HL-60 (cell line): ENCODE measurements at places on chromosomes 7 and 10.

- no peak for DNase-seq
Measured at GRCh38 chr10:52474265-52474664, 160.2 kb downstream of the DKK1 start.

- no peak for DNase-seq
Measured at GRCh38 chr7:137850972-137851945, 4.5 kb upstream of the DGKI start.

DNA sequence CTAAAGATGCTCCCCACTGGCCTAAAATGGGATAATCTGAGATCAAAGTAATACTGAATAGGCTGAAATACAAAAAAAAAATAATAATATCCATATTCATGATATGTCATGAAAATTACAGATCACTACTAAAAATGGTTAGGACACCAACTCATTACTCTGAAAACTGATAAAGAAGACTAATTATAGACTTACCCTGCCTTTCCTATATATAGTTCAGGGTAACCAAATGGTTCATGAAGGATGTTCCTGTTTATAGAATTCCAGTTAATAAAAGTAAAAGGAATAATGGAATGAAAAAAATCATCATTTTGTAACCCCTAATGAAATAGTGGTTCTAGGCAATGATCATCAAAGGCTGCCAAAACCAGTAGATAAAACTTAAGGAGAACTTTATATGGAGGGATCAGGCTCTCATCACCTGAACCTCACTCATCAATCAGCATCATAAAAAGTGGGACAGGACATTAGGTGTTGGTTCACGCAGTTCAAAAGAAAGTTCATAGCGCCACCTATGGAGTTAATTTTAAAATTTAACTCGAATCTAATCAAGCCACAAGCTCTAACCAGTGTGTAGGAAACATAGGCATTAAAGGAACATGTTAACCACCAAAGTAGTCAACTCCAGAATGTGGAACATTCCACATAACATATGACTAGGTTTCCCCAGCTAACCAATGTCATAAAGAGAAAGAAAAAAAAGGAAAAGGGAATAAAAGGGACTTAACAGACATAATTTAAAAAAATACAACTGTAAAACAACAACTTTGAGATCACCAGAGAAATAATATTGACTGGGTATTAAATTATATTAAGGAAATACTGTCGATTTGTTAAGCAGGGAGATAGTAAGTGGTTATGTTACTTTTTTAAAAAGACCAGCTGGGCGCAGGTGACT is 35.7 kb downstream of the P4HA1 start:
- no peak for DNase-seq

DNA sequence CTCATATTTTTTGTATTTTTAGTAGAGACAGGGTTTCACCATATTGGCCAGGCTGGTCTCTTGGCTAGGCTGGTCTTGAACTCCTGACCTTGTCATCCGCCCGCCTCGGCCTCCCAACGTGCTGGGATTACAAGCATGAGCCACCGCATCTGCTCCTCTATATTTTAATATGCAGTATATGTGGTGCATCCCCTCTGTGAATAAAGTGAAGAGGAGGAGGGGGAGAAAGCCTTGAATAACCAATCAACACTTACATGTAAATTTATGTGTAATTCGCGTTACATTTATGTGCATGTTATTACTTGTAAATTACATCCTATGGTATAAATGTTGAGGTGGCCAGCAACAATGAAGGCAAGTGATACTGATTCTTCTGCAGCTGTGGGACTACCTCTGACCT is 309.9 kb downstream of the CCDC3 start:
- DNase-seq, result no peak

DNA sequence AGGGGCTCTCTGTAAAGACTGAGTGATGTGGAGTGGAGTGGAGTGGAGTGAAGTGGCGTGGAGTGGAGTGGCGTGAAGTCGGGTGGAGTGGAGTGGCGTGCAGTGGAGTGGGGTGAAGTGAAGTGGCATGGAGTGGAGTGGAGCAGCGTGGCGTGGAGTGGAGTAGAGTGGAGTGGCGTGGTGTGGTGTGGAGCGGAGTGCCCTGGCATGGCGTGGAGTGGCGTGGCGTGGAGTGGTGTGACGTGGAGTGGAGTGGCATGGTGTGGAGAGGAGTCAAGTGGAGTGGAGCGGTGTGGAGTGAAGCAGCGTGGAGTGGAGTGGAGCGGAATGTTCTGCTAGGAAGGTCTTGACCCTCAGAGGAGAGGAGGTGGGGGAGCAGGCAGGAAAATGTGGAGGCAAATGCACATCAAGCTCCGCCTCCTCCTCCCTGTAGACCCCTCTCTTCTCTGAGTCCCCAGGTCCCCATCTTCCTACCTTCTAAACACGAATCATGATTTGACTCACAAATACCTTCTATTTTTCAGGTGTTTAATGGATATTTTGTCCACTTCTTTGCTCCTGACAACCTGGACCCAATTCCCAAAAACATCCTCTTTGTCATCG is 19.9 kb downstream of the ITIH2 start:
- no peak for DNase-seq

- DNase-seq, result no peak
Measured at GRCh38 chr10:48249004-48249762, 25.3 kb downstream of the FRMPD2 start.

DNA sequence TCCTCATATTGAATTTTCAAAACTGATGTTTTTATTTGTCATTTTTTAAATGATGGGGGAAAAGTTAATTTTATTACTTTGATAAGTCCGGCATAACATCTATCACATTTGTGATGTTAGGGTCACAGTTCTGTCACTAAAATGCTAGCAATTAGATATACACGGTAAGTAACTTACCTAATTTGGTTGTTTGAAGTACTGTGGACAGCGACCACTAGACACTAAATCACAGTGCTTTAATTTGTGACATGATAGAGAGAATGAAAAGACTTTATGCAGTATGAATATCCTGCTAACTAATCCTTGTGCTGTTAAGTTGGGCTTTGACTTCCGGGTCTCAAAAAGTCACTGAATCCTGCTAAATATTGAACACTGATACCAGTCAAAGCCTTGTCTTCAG is 857.3 kb upstream of the KCND2 start:
- no peak for DNase-seq

DNA sequence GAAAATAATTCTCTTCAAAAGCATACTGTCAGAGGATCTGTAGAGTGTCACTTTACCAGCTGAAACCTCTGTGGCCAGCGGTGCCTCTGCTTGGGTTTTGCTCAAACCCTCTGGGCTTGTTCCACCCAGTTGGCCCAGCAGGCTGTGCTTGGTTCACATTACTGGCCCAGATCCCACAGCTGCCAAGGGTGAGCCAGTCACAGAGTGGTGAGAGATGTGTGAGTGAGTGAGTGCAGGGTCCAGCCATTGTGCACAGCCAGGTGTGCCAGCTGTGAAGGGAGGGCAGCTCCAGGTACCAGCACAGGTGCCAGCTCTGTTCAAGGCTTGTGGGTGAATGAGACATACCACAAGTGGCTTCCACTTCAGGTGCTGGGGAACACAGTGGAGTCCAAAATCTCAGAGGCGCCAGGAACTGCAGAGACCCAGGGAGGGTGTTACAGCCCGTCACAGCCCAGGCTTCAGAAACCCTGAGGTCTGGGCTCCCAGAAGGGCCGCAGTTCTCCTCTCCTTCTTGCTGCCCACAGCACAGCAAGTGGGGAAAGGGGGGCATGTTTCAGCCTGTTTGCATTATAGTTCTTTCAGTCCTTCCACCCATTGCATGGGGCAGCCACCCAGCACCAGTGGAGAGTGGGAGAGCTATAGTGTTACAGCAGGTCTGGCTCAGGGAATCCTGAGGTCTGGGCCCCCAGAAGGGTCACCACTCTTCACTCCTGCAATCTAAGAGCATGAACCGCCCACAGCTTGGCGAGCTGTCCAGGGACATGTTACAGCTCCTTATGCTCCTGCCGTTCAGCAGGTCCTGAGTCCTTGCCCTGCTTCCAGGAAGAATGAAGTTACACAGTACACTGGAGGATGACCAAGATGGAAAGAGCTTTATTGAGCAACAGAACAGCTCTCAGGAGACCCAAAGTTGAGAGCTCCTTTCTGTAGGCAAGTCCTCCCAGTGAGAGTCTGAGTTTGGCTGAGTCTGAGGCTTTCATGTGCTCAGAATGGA is 931.7 kb upstream of the SORCS1 start:
- DNase-seq, result no peak

DNA sequence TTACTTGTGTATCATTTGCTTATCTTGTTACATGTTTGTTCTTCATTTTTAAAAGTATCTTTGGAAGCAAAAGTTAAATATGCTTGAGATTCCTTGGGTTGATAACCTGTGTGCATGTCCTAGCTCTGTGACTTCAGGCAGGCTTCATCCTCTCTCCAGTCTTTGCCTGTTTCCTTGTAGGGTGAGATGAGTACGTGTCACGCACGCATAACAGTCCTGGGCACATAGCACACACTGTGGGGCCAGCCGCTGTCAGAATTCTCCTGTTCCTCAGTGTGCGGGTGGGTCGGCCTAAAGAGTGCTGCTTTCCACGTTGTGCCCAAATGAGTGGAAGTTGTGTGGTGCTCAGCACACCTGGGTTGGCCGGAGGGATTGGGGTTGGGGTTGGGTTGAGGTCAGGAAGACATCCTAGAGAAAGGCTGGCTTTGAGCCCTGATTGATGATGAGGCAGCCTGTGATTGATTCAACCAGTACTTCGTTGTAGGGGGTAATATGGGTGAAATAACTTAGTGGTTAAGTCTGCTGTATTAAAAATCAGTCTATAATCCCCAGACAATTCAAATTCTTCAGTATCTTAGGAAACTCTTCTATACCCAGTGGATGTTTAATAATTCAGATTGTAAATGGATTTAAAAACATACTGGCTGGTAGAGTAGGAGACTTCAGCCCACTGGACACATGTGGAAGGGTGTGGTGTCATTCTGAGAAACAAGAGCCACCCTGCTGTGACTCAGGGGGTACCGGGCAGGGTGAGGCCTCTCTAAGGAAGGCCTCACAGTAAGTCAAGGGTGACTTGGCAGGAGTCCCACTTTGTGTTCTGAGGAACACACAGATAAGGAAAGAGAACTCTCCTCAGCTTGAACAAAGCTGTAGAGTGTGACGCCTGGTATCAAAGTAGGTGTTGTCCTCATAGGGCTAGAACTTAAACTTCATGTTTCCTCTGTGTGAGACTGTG is 54.8 kb downstream of the DAGLB start:
- DNase-seq, result peak; percentile 49

- no peak for DNase-seq
Measured at GRCh38 chr10:133030781-133031180, 56.9 kb upstream of the ADGRA1 start.

GRCh38 chr10:85532773-85533172 is 833.8 kb downstream of the GRID1 start:
- DNase-seq, result no peak

DNA sequence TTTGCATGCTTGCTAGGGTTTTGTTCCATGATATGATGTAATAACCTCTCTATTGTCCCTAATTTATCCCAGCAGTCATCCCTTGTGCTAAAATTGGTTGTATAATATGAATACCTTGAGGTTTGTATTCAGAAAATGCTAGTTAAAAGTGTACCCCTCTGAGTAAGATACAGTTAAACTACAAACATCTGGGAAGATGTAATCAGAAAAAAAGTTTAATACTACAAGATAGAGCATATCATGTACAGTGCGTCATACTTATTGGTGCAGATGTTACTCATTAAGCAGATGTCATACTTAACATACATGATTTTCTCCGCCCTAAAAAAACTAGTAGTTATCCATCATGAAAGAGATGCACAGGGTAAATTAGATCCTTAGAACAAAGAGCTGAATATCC is 336.1 kb upstream of the KCND2 start:
- DNase-seq, result no peak

GRCh38 chr10:118672766-118673715 is 77.6 kb upstream of the PRLHR start:
- DNase-seq, result no peak

- no peak for DNase-seq
Measured at GRCh38 chr7:41847606-41848005, 144.7 kb upstream of the INHBA start.

DNA sequence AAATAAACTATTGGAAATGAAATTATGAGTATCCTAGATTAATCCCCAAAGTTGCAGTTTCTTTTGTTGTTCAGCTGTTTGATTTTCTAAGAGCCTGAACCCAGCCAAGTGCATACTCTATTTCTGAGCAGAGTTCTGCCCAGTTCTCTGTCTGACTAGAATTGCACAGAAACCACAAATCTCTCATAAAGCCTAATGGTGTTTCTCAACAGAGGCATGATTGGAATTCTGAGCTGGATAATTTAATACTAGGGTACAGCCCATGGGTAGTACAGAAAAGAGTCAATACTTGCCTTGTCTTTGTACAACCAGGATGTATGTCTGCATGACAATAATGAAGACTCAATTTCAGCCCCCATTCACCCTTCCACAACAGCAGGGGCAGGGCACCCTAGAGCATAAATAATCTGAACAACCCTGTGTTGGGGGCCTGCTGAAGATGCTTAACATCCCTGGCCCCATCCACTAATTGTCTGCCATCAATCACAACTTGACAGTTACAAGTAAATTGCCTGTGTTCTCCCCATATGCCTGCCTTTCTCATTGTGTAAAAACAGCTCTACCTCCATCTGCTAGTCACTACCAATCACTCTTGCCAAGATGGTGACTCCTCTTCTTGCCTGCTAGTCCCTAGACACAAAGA is 114.4 kb downstream of the NPSR1 start:
- DNase-seq, result no peak

GRCh38 chr10:92238054-92238585 is 52.8 kb downstream of the CPEB3 start:
- no peak for DNase-seq

- DNase-seq, result no peak
Measured at GRCh38 chr7:85185424-85186082, 1.3 kb downstream of the SEMA3D start.

- no peak for DNase-seq
Measured at GRCh38 chr10:102220612-102221011, 5.5 kb upstream of the ELOVL3 start.

DNA sequence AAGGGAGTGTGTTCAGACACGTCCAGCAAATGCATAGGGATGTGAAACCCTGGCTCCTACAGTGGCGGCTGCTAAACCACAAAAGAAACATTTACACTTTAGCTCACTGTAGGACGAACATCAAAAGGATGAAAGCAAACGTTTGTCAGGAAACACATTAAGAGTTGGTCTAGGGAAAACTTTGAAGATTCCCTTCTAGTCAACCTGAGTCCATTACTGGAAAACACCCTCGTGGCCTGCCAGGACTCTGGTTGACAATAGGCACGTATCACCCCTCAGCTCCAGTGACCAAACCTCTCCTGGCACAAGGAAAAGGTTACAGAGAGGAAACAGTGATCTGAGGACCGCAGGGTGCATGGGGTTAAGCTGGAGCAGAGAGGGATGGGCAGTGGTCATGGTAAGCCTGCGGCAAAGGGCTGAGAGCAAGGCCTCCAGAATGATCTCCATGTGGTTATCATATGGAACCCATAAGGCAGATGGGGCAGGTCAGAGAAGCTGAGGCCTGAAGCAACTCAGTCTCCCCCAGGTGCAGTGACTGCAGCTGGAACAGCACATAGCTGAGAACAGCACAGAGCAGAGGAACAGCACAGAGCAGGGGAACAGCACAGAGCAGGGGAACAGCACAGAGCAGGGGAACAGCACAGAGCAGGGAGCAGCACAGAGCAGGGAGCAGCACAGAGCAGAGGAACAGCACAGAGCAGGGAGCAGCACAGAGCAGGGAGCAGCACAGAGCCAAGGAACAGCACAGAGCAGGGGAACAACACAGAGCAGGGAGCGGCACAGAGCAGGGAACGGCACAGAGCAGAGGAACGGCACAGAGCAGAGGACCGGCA is 49.9 kb downstream of the CHST15 start:
- no peak for DNase-seq
